ENCODE measurements at places on chromosomes 6 and 20. TPM values are rescaled to one million over a fixed set of nuclear protein-coding genes. Genes with fewer than 3 reads are reported as not detected.

Gene FRS3
- total RNA-seq, result 6.1 TPM

GRCh38 chr6:125421836-125422235 is 120.1 kb upstream of the HDDC2 start:
- H3K4me1 ChIP-seq, result no peaks in the 10 kb centered on the region
- no peaks in the 10 kb centered on the region for H3K36me3 ChIP-seq
- H3K27me3 ChIP-seq, result no peaks in the 10 kb centered on the region
- no peak overlapping the region for H3K27ac ChIP-seq
- no peak for DNase-seq
- no peak overlapping the region for H3K4me3 ChIP-seq

GRCh38 chr6:99366852-99367251 is 17.4 kb upstream of the FAXC start:
- H3K4me3 ChIP-seq, result no peak overlapping the region
- H3K27ac ChIP-seq, result no peak overlapping the region
- H3K36me3 ChIP-seq, result peaks cover 9% of the 10 kb centered on the region
- H3K27me3 ChIP-seq, result no peaks in the 10 kb centered on the region

GRCh38 chr6:147447835-147448611 is 60.5 kb upstream of the SAMD5 start:
- no peaks in the 10 kb centered on the region for H3K4me1 ChIP-seq
- no peak for DNase-seq
- no peaks in the 10 kb centered on the region for H3K27me3 ChIP-seq
- H3K4me3 ChIP-seq, result no peak overlapping the region

DNA sequence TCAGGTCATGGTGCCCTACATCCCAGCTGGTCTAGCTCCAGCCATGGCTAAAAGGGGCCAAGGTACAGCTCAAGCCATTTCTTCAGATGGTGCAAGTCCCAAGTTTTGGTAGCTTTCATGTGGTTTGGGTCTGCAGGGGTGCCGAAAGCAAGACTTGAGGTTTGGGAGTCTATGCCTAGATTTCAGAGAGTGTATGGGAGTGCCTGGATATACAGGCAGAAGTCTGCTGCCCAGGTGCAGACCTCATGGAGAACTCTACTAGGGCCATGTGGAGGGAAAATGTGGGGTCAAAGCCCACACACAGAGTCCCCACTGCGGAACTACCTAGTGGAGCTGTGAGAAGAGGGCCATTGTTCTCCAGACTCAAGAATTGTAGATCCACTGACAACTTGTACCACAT is 1000.9 kb upstream of the ADGRB3 start:
- H3K4me1 ChIP-seq, result no peaks in the 10 kb centered on the region
- H3K27ac ChIP-seq, result no peak overlapping the region
- H3K27me3 ChIP-seq, result no peaks in the 10 kb centered on the region
- H3K36me3 ChIP-seq, result no peaks in the 10 kb centered on the region
- no peak overlapping the region for H3K4me3 ChIP-seq
- no peak for DNase-seq

DNA sequence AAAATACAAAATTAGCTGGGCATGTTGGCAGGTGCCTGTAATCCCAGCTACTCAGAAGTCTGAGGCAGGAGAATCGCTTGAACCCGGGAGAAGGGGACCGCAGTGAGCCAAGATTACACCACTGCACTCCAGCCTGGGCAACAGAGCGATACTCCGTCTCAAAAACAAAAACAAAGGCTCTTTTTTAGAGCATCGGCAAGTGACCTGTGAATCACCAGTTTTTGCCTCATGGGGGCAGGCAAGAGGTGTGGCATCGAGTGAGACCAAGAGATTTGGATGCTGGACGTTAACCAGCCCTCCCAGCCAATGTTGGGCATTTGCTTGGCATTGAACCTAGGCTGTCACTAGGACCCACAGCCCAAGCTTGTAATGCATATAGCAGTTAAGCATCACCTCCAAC is 14.6 kb upstream of the CDK5RAP1 start:
- H3K4me3 ChIP-seq, result no peak overlapping the region
- H3K36me3 ChIP-seq, result peaks cover 10% of the 10 kb centered on the region
- H3K27ac ChIP-seq, result no peak overlapping the region
- DNase-seq, result peak; percentile 70
- no peaks in the 10 kb centered on the region for H3K27me3 ChIP-seq

GRCh38 chr6:166351715-166352285 is 9.5 kb upstream of the SFT2D1 start:
- no peak for DNase-seq
- H3K27ac ChIP-seq, result no peak overlapping the region
- no peak overlapping the region for H3K4me3 ChIP-seq
- no peaks in the 10 kb centered on the region for H3K4me1 ChIP-seq
